ENCODE measurements at places on chromosomes 6 and 20. TPM values are rescaled to one million over a fixed set of nuclear protein-coding genes. Genes with fewer than 3 reads are reported as not detected.
A peak's percentile ranks its signal among the peaks of the same experiment; 100 is the strongest.

GRCh38 chr6:126367849-126368248, 27.9 kb downstream of the CENPW start:
- no peak overlapping the region for H3K4me3 ChIP-seq
- H3K4me1 ChIP-seq: no peaks in the 10 kb centered on the region
- no peaks in the 10 kb centered on the region for H3K36me3 ChIP-seq
- no peaks in the 10 kb centered on the region for H3K27me3 ChIP-seq

DNA sequence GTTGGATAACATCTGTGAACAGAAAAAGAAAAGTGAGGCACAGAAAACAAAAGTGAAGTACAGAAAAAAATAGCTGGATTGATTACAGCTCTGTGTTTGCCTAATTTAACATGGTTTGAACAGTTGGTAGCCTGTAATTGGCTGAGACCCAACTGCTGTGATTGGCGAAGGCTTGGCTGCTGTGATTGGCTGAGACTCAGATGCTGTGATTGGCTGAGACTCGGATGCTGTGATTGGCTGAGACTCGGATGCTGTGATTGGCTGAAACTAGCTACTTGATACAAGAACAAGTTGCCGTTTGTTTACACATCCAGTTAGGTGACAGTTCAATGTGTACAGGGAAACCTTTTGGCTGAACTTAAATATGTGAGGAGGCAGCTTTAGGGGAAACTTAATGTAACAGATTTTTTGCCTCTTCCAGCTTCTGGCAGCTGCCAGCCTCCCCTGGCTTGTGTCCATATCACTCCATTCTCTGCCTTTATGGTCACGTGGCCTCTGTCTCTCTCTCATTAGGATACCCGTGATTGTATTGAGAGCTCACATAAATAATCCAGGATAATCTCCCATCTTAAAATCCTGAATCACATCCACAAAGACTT, 223.4 kb upstream of the FOXA2 start:
- no peaks in the 10 kb centered on the region for H3K4me1 ChIP-seq
- H3K27me3 ChIP-seq: no peaks in the 10 kb centered on the region
- no peak for DNase-seq
- no peaks in the 10 kb centered on the region for H3K36me3 ChIP-seq
- H3K4me3 ChIP-seq: no peak overlapping the region

DNA sequence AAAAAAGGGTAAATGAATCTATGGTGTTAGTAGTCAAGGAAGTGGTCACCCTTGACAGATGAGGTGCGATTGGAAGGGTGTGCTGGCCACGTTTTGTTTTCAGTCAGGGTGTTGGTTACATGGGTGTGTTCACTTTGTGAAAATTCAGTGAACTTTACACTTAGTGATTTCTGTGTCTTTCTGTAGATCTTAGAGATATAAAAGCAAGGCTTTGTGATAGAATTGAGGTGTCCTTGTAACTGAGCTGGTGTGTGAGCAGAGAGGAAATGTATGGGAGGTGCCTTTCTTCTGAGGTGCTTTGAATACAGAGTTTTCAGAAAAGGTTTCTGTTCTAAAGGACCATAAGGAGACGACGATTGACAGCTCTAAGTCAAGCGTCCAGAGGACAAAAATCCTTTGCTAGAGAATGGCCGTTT, 90.5 kb downstream of the SAMD3 start:
- peak; percentile 82 for DNase-seq
- H3K36me3 ChIP-seq: no peaks in the 10 kb centered on the region
- H3K4me3 ChIP-seq: peak overlapping the region; percentile 21
- H3K27ac ChIP-seq: peak overlapping the region; percentile 50

GRCh38 chr20:49247792-49248191, 28.6 kb downstream of the DDX27 start:
- H3K4me1 ChIP-seq: no peaks in the 10 kb centered on the region
- no peak overlapping the region for H3K4me3 ChIP-seq
- DNase-seq: no peak

GRCh38 chr6:137967689-137968454, 100.8 kb downstream of the TNFAIP3 start:
- no peaks in the 10 kb centered on the region for H3K27me3 ChIP-seq
- no peak overlapping the region for H3K4me3 ChIP-seq
- H3K36me3 ChIP-seq: no peaks in the 10 kb centered on the region
- H3K4me1 ChIP-seq: peaks cover 29% of the 10 kb centered on the region

BPIFB2 gene
- total RNA-seq: not detected

DNA sequence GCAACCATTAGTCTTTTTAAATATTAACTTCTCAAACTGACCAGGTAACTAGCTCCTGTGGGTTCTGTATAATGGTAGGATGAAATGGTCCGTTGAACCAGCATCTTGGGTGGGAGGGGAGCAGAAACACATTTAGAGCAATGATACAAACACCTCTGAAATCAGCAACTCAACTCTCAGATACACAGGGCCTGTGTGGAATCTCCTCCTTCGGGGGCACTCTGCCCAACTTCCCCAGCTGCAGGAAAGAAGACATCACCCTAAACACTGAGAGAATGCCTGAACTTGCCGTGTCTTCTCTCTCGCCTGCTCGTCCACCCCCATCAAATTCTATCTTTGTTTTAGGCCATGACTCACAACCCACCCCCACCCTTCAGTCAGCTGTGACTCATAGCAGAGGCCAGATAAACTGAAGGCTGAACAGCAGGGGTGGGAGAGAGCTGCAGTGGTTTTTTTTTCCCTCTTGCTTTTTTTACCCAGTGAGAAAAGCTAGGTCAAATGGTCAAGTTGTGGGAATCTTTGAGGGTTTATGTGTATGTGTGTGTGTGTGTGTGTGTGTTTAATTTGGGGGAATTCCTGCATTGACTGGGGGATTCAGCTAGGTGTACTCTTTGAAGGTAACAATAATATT, 593.4 kb upstream of the JAG1 start:
- no peak for DNase-seq
- H3K4me1 ChIP-seq: no peaks in the 10 kb centered on the region
- no peaks in the 10 kb centered on the region for H3K36me3 ChIP-seq
- no peak overlapping the region for H3K4me3 ChIP-seq
- H3K27me3 ChIP-seq: no peaks in the 10 kb centered on the region
- no peak overlapping the region for H3K27ac ChIP-seq

CST7 gene
- 23.2 TPM for total RNA-seq

DNA sequence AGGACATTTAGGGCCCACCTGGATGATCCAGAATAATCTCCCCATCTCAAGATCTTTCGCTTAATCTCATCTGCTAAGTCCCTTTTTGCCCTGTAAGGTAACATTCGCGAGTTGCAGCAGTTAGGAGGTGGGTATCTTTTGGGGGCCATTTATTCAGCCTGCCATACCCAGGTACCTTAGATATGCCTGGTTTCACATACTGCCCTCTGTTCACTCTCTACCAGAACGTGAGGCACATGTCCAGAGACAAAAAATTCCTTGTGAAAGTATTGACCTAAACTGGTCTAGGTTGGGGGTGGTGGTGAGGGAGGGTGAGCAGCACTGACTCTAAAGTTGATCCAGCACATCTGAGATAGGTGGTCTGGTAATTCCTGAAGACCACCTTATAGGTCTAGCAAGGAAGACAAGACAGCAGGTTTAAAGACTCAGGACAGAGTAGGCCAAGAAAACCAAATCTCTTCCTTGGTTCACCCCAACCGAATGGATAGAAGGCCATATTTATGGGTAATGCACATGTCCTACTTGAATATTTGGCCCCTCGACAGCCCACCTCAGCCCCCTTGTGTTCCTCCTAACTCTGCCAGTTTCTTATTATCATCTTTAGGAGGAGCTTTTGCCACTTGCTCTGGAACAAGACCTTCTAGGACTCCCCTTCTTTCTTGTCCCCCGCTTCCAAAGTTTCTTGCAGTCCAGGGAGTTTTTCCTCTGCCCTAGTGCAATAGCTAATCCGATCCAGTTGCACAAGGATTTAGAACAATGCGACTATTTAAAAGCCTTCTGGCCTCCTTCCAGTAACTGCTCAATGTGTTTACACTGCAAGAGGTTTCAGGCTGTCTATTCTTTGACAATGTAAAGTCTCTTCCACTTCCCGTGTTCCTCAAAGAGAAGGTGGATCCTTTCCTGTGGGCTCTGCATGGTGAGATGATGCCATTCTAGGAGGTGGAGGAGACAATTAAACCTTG, 213.0 kb upstream of the LAMP5 start:
- H3K4me1 ChIP-seq: no peaks in the 10 kb centered on the region
- no peaks in the 10 kb centered on the region for H3K36me3 ChIP-seq
- H3K27me3 ChIP-seq: no peaks in the 10 kb centered on the region
- H3K27ac ChIP-seq: no peak overlapping the region
- H3K4me3 ChIP-seq: no peak overlapping the region

GRCh38 chr6:135522965-135523692, 25.6 kb upstream of the AHI1 start:
- H3K4me3 ChIP-seq: no peak overlapping the region
- DNase-seq: no peak
- no peak overlapping the region for H3K27ac ChIP-seq
- no peaks in the 10 kb centered on the region for H3K36me3 ChIP-seq
- H3K27me3 ChIP-seq: no peaks in the 10 kb centered on the region
- no peaks in the 10 kb centered on the region for H3K4me1 ChIP-seq

GRCh38 chr6:52049252-52050050, 38.0 kb downstream of the PKHD1 start:
- DNase-seq: peak; percentile 26
- H3K36me3 ChIP-seq: no peaks in the 10 kb centered on the region
- H3K27me3 ChIP-seq: peaks cover 6% of the 10 kb centered on the region
- no peak overlapping the region for H3K4me3 ChIP-seq
- no peak overlapping the region for H3K27ac ChIP-seq

DSP gene
- total RNA-seq: not detected

DNA sequence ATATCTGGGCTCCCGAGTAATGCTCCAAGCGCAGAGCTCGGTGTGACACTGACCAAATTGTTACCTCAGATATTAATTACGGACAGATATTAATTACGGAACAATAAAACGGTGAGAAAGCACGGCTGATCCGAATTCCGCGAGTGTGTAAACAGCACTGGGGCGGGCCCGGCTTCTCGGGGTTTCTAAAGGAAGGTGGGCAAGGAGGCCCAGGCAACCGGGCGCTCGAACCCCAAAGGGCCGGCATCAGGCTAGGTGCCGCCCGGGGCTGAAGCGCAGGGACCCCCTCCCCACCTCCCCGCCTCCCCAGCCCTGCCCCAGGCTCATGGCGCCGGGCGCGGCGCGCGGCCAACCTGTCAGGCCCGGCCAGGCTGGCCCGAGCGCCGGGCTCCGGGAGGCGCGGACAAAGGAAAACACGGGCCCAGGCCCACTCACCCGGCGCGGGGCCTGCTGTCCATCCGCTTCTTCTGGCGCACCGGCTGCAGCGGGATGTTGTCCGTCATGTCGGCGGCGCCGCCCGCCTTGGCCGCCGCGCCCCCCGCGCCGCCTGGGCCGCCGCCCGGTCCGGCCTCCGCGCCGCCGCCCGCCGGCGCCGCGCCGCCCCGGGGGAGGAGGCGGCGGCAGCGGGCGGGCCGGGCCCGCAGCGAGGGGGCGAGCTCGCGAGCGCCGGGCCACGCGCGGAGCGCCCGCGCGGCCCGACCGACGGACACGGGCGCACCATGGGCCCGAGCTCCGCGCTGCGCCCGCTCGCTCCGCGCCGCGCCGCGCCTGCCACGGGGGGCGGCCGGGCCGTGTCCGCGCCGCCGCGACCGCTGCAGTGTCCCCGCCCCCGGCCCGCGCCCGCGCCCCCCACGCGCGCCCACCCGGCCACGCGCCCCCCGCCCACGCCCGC, at the start of gene ATP9A:
ATP9A (minus strand) TSS at position 524 of the 892 bp plus-strand sequence; CDS start at position 503, 21 bp downstream.
- no peaks in the 10 kb centered on the region for H3K36me3 ChIP-seq
- H3K27me3 ChIP-seq: peaks cover 15% of the 10 kb centered on the region
- no peak within 1 kb of the TSS for H3K27ac ChIP-seq
- DNase-seq: no peak
- no peak within 1 kb of the TSS for H3K4me3 ChIP-seq

- no peak for DNase-seq
- H3K4me1 ChIP-seq: peaks cover 45% of the 10 kb centered on the region
- H3K36me3 ChIP-seq: no peaks in the 10 kb centered on the region
- H3K27ac ChIP-seq: no peak overlapping the region
These were observed 58.6 kb downstream of the GFOD1 start for GRCh38 chr6:13428583-13429405.

DNA sequence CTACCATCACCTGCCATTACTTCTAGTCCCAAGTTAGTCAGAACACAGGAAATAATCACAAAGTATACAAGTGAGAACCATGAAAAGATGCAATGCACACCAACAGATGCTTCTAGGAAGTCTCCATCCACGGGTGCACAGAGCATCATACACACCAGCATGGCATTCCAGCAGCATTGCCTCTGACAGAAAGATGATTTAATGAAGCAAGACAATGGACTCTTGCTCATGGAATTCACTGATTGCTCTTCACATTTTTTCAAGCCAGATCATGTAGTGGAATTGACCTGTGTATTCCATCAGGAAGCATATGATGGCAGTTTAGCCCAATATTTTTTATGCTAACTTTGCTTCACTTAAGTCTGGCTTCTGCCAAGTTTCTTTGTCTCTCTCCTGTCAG, 406.3 kb upstream of the RGS17 start:
- no peaks in the 10 kb centered on the region for H3K36me3 ChIP-seq
- no peak for DNase-seq
- no peaks in the 10 kb centered on the region for H3K4me1 ChIP-seq
- H3K4me3 ChIP-seq: no peak overlapping the region
- H3K27me3 ChIP-seq: no peaks in the 10 kb centered on the region

CCN6 gene
- not detected for total RNA-seq

DNA sequence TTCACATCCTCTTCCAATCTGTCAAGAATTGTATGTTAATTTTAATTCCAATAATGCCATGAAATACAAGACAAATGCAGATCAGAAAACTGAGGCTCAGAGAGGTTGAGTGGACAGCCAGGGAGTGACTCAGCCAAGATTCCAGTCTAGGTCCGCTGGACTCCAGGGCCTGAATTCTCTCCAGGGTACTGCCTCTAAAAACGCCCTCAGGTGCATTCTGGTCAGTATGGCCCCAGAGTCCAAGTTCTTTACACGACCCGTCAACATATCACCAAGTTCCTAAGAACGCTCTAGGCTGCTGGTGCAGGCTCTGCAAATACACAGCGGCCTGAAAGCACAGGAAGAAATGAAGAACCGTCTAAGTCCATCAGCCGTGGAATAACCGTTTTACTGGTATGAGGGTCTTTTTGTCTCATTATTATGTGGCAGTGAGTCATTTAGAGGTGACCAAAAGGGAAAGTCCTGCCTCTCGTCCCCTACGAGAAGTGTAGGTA, 709 bp upstream of the ASXL1 start:
- peak overlapping the region; percentile 92 for H3K27ac ChIP-seq
- H3K36me3 ChIP-seq: no peaks in the 10 kb centered on the region
- peak; percentile 40 for DNase-seq

ABCC10 gene
- total RNA-seq: 69.9 TPM

GRCh38 chr6:159762681-159763293, 942 bp downstream of the ACAT2 start:
- peaks cover 24% of the 10 kb centered on the region for H3K36me3 ChIP-seq
- no peaks in the 10 kb centered on the region for H3K27me3 ChIP-seq
- no peak for DNase-seq
- peak overlapping the region; percentile 94 for H3K27ac ChIP-seq
